A549 treated with DMSO at 1 μM for 4 hours (cell line): ENCODE measurements at places on chromosomes 6 and 20. TPM values are rescaled to one million over a fixed set of nuclear protein-coding genes. Genes with fewer than 3 reads are reported as not detected.

Gene PKIB
- 0.32 to 0.84 TPM (median 0.74 TPM) in 5 replicates for total RNA-seq

Gene UBE3D
- 3.4 to 4.9 TPM (median 4.2 TPM) in 5 replicates for total RNA-seq

Gene OSBPL2
- 17.9 to 22.3 TPM (median 18.9 TPM) in 5 replicates for total RNA-seq

Gene TPX2
- 98.8 to 113 TPM (median 111 TPM) in 5 replicates for total RNA-seq

Gene DHX35
- 7.9 to 8.8 TPM (median 8.2 TPM) in 5 replicates for total RNA-seq

Gene MLIP
- total RNA-seq: not detected in 5 replicates

Gene HCRTR2
- not detected in 5 replicates for total RNA-seq

Gene PNLDC1
- 0.12 to 0.17 TPM in 2 of 5 replicates, not detected in the others for total RNA-seq

Gene DDX39B
- total RNA-seq: 352 to 407 TPM (median 386 TPM) in 5 replicates

Gene PRL
- total RNA-seq: not detected in 5 replicates

Gene VARS1
- 52.7 to 64.9 TPM (median 59.0 TPM) in 5 replicates for total RNA-seq

Gene AGER
- total RNA-seq: 1.4 to 2.3 TPM (median 2.1 TPM) in 5 replicates

Gene PSORS1C2
- not detected in 5 replicates for total RNA-seq

Gene TRIM40
- not detected in 5 replicates for total RNA-seq

Gene STAU1
- total RNA-seq: 59.3 to 68.1 TPM (median 66.9 TPM) in 5 replicates

Gene PDYN
- total RNA-seq: not detected in 5 replicates

Gene DOK5
- 0.09 TPM in 1 of 5 replicates, not detected in the others for total RNA-seq

Gene CABLES2
- 4.1 to 5.9 TPM (median 4.7 TPM) in 5 replicates for total RNA-seq

Gene TSPO2
- not detected in 5 replicates for total RNA-seq

Gene PPP1R16B
- 0.10 to 0.12 TPM (median 0.11 TPM) in 5 replicates for total RNA-seq

Gene NTSR1
- 0.10 to 0.33 TPM (median 0.20 TPM) in 5 replicates for total RNA-seq

Gene CASS4
- 0.05 to 0.06 TPM (median 0.06 TPM) in 3 of 5 replicates, not detected in the others for total RNA-seq

Gene RSPO3
- total RNA-seq: 116 to 130 TPM (median 127 TPM) in 5 replicates

Gene CCN6
- not detected in 5 replicates for total RNA-seq

Gene PHACTR1
- total RNA-seq: 0.05 TPM in 1 of 5 replicates, not detected in the others

Gene ID4
- total RNA-seq: 1.2 to 2.4 TPM (median 1.9 TPM) in 5 replicates

Gene HLA-DOB
- total RNA-seq: 0.07 to 0.30 TPM (median 0.16 TPM) in 4 of 5 replicates, not detected in the other

Gene POPDC3
- 27.8 to 31.2 TPM (median 30.3 TPM) in 5 replicates for total RNA-seq

Gene ZNF318
- total RNA-seq: 4.7 to 6.5 TPM (median 5.6 TPM) in 5 replicates

Gene CFAP61
- 0.26 to 0.70 TPM (median 0.39 TPM) in 4 of 5 replicates, not detected in the other for total RNA-seq

Gene ZBTB22
- total RNA-seq: 3.3 to 4.9 TPM (median 3.9 TPM) in 5 replicates

Gene CUTA
- 183 to 231 TPM (median 202 TPM) in 5 replicates for total RNA-seq

Gene FNDC11
- total RNA-seq: 0.07 to 0.20 TPM (median 0.16 TPM) in 5 replicates

Gene RIN2
- 34.8 to 40.3 TPM (median 36.4 TPM) in 5 replicates for total RNA-seq

Gene CPNE5
- 0.06 to 0.15 TPM (median 0.11 TPM) in 5 replicates for total RNA-seq

Gene PROCR
- total RNA-seq: 101 to 129 TPM (median 125 TPM) in 5 replicates

Gene TOX2
- 8.4 to 11.4 TPM (median 9.3 TPM) in 5 replicates for total RNA-seq

Gene RAMACL
- 0.07 TPM in 3 of 5 replicates, not detected in the others for total RNA-seq

Gene SYCP2L
- 1.8 to 3.3 TPM (median 3.1 TPM) in 5 replicates for total RNA-seq

Gene WASF1
- 8.8 to 13.8 TPM (median 12.7 TPM) in 5 replicates for total RNA-seq
